Camera-type eye (tissue), 1 donor: ENCODE measurements at places on chromosomes 6 and 20. TPM values are rescaled to one million over a fixed set of nuclear protein-coding genes. Genes with fewer than 3 reads are reported as not detected.

STMND1 gene
- not detected for total RNA-seq

PCSK2 gene
- total RNA-seq: 15.6 TPM

WFDC10B gene
- total RNA-seq: not detected

HRH3 gene
- 1.3 TPM for total RNA-seq

MEP1A gene
- total RNA-seq: not detected

NCOA5 gene
- 51.7 TPM for total RNA-seq

OR2H2 gene
- total RNA-seq: not detected

CBLN4 gene
- total RNA-seq: 0.82 TPM

HEY2 gene
- total RNA-seq: 6.6 TPM
